ENCODE measurements at places on chromosomes 2 and 18.

GRCh38 chr2:6454286-6454990, 411.3 kb downstream of the CMPK2 start:
- no peak for DNase-seq

DNA sequence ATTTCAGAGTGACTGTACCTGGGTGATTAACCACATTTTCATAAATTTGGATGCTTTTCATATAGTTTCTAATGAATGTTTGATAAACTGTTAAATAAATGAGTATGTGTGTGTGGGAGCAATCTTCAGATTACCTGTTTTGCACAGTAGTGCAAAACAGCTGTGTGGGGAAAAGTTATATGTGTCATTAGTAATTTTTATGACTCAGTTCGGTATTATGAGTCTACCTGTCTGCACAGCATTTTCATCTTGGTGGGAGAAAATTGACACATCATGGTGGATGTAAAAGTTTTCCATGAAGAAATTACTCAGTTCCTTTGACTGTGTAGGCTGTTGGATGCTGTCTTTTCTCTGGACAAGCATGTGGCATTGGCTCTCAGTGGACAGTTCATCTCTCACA, 43.8 kb downstream of the LTBP1 start:
- no peak for DNase-seq

DNA sequence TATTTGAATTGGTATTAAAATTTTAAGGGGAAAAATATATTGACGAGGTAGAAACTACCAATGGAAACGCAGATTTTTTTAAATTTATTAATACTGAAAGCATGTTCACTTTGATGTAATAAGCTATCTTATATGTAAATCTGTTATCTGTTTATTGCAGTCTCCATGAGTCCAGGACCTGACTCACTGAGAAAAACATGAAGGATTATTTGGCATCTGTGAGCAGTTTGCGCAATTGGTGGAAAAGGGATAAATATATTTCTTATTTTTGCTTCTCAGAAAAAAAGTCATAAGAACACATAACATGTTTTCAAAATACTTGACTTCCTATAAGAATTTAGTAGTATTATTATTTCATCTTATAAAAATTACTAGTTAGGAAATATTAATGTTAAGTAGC, 561.4 kb downstream of the ADCYAP1 start:
- DNase-seq, result no peak

GRCh38 chr2:63093502-63093901, 42.9 kb downstream of the OTX1 start:
- DNase-seq, result no peak

- DNase-seq, result no peak
Measured at GRCh38 chr2:8198766-8199382, 483.0 kb upstream of the ID2 start.

- DNase-seq, result no peak
Measured at GRCh38 chr2:65489269-65489668, 56.9 kb upstream of the SPRED2 start.

DNA sequence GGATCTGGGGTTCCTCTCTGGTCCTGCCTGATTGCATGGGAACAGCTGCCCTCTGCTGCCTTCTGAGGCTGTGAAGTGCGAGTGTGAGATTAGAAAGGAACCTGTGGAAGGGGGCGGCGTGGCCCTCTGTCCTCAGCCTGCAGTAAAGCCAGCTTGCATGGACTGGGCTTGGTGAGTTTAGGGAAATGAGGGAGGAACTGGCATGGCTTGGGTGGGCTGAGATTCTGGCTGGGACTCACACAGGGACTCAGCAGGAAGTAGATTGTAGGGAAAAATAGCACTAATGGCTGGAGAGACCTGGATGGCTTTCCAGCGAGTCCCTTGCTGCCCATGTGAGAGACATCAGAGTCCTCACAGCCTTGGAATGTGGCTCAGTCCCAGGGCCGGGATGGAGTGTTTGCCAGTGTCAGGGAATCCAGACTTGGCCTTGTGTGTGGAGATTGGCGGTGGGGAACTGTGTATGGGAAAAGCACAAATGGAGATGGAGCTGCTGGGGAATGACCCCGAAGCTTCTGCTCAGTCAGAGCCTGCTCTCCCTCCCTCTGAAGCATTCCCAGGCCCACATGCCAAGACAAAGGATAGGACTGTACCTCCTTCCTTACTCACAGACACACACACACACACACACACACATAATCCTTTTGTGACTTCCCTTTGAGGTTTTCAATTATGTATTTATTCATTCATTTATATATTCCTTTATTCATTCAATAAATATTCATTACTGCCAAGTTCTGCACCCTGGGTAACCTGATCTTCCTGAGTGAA, 115.4 kb downstream of the ACAA2 start:
- no peak for DNase-seq

DNA sequence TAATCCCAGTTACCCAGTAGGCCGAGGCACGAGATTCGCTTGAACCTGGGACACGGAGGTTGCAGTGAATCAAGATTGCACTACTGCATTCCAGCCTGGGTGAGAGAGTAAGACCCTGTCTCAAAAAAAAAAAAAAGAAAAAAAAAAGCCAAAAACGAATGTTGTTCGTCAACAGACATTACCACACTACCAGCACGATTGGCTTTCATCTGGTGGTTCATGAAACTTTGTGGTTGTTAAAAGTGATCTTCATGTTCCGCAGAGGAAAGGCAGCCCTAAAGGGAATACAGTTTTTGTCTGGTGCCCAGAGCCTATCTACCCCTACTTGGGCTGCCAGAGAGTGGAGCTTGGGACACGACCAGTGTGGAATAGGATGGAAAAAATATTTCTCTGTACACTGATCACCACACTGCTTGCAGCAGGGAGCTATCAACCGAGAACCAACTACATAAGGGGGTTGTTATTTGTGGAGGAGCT, 13.6 kb upstream of the CXCR4 start:
- DNase-seq, result no peak

GRCh38 chr2:26169681-26170414, 3.0 kb upstream of the GAREM2 start:
- DNase-seq, result no peak

- no peak for DNase-seq
Measured at GRCh38 chr2:144472911-144473310, 47.0 kb downstream of the ZEB2 start.

DNA sequence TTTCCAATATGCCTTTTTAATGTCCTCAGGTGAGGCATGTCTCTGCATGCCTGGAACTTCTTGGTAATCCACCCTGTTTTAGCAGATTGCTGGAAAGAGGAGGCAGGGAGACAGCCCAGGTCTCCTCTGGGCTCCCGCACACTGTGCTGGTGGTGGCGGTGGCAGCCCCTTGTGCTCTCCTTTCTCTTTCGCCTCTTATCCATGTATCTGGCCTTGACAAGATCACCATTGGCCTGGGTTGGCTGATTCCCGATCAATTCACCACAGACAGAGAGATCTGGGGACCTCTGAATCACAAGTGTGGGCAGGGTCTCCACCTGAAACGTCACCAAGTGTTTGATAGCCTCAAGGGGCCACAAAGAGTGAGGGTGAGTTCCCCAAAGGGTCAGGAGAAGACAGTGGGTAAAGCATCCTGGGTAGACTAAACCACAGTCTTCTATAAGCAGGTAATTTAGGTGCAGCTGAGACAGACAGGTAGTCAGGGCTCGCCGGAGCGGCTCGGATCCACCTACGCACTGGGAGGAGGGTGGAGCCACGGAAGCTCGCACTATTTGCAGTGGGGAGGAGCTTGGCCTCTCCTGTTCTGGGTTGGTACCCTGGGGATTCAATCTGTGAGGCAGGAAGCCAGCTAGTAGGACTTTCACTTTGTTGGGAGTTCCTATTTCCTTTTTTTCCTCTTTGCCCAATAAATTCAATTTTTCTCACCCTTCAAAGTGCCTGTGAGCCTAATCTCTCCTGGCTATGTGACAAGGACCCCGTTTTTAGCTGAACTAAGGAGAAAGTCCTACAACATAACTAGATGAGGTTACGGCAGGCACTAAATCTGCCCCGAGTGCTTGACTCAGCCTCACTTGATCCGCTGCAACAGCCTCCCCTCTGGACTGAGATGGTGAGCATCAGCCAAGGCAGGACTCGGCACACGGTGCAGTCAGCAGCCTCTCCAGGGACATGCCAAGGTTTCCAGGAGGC, 57.6 kb downstream of the SLC4A3 start:
- DNase-seq, result no peak

DNA sequence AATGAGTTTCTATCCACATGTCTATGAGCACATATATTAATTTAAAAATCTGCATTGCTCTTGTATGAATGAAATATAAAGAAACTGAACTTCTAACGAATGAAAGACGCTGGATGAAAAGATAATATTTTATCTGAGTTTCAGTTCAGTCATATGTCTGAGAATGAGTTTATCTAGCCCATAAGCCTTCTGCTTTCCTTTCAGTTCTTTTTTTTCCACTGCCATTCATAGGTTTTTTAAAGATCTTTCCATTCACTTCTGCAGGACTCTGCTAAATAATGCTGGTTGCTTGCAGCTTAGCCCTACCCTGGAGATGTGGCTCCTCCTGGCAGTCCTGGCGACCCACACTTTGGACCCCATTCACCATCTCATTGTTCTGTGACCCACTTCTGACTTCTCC, 109.0 kb downstream of the BCL2 start:
- DNase-seq, result no peak

DNA sequence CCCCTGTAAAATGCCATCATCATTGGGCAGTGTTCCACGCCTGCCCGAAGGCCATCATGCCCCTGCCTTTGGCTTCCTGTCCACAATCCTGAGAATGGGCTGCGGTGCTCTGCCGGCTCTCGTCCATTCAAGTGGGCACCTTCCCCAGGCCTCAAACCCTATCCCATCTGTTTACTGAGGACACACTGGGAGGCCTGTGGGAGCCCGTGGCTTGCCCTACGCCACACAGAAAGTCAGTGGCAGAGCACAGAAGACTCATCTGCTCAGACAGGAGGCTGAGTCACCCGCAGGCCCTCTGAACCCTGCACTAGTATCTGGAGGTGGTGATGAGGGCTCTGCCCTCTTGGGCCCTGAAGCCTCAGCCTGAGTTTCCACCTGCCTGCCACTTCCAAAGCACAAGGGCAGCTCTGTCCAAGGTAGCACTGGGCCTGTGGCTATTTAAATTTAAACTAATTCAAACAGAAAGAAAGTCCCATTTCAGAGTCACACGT, 19.1 kb upstream of the ANKRD53 start:
- DNase-seq, result no peak

- DNase-seq, result no peak
Measured at GRCh38 chr2:211423018-211423417, 866.6 kb downstream of the CPS1 start.

DNA sequence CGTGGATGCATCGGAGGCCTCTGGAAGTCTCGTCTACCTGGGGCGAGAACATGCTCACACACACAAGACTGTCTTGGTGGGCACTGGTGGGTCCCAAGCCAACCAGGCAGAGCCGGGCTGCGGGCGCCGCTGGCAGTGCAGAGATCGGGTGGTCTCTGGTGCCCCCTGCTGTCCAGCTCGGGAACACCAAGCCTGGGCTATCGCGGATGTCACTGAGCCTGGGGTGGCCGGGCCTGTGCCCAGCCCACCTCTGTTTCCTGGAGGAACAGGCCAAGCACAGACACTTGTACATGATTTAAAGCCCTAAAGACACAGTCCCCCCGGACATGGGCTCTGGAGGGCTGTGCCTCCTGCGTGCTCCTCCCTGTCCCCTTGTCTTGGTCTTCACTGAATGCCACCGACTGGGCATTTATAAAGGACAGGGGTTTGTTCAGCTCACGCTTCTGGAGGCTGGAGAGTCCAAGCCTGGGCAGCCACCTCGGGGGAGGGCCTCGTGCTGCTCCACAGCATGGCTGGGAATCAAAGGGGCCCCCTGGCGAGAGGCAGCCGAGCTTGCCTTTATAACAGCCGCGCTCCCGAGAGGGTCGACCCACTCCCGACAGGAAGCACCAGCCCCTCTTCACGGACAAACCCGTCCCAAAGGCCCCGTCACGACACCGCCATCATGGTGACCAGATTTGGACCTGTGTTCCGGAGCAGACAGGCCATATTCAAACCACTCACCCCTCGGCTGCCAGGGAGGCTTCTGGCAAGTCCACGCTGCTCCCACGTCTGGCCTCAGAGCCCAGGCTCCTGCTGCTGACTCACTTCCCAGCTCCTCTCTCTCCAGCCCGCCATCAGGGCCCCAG, 3.6 kb upstream of the OTOS start:
- DNase-seq, result peak; percentile 54

DNA sequence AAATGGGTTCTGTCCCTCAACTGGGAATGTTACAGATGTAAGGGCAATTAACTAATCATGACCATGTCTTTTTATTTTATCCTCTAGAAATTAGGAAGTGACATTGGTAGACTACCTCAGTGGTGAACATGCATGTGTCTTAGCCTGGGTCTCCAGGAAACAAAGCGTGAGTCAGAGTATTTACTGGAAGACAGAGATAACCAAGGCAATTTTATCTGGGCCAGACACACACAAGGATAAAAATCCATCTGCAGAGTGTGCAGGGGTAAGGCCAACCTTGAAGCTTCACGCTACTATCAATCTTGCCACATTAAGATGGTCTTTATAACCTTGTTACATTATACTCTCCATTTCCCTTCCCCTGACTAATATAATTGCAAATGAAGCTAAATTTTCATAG, 487.5 kb downstream of the SUCLG1 start:
- DNase-seq, result no peak

GRCh38 chr18:22742409-22742808, 190.7 kb upstream of the RBBP8 start:
- no peak for DNase-seq
